Tongue (tissue), 3 donors: ENCODE measurements at places on chromosomes 2 and 18.
A peak's percentile ranks its signal among the peaks of the same experiment; 100 is the strongest.

DNA sequence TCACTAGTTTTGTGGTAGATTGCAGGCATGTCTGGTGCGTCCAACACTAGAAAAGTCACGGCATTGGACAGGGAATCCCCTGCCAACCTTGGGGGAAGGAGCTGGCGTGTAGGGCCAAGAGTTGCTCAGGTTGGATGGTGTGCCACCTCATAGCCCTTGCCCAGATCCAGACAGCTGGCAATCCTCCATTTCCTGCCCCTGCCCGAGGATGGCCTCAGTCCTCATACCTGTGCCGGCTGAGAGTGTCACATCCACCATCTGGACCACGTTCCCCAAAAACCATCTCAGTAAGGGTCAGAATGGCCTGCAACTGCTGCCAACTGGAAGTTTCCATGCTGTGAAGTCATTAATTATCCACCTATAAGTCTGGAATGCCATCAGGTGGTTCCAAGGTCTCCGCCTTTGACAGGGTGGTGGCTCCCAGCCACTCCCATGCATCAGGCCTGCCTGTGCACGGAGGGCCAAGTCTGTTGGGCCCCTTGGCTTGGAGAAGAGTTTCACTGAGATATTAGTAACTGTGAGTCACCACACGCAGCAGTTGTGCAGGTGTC lies 55.0 kb downstream of the IMPA2 start:
- DNase-seq = no peak

DNA sequence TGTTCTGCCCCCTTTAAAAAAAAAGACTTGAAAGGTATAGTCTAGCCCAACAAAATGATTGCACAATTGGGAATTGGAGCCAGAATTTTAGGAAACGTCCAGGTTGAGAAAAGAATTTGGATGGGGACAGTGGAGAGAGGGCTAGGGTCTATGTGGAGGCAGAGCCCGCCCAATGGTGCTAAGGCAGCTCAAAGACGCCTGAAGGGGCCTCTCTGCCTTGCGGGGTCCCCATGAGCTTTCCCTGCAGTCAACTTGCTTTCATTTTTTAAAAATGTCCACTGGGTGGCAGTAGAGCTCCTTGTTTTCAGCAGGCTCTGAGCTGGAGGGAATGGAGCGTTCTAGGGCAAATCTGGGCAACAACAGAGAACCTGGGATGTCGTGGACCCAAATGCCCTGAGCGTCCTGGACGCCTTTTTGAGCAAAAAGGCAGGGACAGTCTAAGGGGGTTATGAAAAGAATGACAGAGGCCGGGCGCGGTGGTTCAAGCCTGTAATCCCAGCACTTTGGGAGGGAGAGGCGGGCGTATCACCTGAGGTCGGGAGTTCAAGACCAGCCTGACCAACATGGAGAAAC lies 40.2 kb upstream of the ITM2C start:
- peak; percentile 94 for DNase-seq

- DNase-seq = no peak
These were observed 299.0 kb downstream of the MYCN start for GRCh38 chr2:16239296-16239850.

DNA sequence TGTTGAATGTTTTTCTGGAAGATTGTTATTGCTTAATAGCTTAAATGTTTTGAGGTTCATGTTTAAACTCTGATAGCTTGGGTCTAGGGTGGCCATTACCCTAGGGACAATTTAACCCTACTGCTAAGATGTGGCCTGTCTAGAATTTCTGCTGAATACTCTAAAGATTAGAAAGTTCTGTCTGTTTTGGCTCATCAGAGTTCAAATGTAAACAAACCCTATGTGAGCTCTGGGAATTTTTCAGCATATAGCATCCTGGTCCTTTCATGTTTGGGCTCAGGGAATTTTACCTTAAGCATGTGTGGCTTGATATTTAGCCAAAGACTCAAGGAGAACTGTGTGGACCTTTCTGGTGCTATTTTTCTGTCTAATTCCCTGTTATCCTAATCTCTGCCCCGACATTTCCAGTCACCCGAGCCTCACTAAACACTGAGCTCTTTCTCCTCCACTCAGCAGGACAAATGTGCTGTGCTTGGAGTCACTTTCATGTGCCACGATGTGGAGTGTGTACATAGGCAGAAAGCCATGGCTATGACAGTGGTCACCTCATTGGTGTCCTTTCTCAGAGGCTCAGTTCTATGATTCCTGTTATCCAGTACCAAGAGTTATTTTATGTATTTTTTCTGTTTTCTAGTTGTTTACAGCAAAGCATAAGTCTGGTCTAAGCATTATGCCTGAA lies 492.5 kb upstream of the SPHKAP start:
- no peak for DNase-seq

DNA sequence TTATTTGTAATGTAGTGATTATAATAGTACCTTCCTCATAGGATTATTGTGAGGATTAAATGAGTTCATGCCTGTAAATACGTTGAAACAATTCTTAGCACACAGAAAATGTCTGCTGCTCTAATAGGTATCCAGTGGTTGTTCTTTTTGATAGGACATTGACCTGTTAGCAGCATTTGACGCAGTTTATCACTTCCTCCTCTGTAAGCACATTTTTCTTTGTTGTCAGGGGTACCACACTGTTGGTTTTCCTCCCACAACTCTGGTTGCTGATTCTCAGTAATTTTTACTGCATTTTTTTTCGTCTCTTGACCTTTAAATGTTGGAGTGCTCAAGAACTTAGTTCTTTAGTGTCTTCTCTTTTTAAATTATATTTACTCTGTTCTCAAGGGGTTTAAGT lies 15.4 kb downstream of the PPM1B start:
- DNase-seq = no peak

- DNase-seq = no peak
These were observed 55.4 kb downstream of the NGEF start for GRCh38 chr2:232957657-232958090.

- DNase-seq = no peak
These were observed 65.6 kb downstream of the CYP26B1 start for GRCh38 chr2:72082021-72082601.

DNA sequence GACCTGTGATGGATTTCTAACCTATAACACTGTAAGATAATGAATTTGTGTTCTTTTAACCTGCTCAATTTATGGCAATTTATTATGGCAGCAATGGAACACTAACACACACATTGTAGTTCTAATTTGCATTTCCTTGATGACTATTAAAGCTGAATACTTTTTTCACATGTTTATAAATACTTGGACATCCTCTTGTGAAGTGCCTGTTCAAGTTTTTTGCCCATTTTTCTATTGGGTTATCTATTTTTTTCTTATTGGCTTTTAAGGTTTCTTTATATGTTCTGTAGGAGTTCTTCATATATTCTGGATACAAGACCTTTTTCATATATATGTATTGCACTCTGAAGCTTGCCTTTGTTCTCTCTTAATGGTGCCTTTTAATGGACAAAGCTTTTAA lies 128.5 kb upstream of the PGAP1 start:
- no peak for DNase-seq
